ENCODE measurements at places on chromosomes 7 and 10.

- DNase-seq: no peak
Observed at GRCh38 chr10:49153971-49154370, 20.1 kb upstream of the FAM170B start.

- DNase-seq: no peak
Observed at GRCh38 chr10:126158133-126158892, 230.0 kb downstream of the ADAM12 start.

- peak; percentile 9 for DNase-seq
Observed at GRCh38 chr10:29922892-29923291, 136.5 kb downstream of the JCAD start.

DNA sequence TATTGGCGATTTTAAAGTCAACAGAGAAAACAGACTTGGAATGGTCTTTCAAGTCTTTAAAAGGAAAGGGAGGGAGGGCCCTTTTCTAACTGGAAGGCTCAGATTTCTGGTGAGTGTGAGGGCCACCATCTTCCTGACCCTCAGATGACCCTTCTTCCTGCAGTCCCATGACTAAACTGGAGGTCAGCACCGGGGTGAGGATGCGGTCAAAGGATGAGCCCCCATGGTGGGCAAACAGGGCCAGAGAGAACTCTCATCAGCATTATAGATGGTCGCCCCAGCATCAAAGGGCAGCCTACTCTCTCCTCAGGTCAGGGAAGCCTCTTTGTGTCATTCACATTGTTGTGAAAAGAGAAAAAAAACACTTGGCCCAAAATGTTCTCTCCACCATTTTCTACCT lies 219.2 kb downstream of the LRMDA start:
- DNase-seq: no peak

GRCh38 chr10:20059084-20059835 lies 243.0 kb downstream of the PLXDC2 start:
- DNase-seq: peak; percentile 81

DNA sequence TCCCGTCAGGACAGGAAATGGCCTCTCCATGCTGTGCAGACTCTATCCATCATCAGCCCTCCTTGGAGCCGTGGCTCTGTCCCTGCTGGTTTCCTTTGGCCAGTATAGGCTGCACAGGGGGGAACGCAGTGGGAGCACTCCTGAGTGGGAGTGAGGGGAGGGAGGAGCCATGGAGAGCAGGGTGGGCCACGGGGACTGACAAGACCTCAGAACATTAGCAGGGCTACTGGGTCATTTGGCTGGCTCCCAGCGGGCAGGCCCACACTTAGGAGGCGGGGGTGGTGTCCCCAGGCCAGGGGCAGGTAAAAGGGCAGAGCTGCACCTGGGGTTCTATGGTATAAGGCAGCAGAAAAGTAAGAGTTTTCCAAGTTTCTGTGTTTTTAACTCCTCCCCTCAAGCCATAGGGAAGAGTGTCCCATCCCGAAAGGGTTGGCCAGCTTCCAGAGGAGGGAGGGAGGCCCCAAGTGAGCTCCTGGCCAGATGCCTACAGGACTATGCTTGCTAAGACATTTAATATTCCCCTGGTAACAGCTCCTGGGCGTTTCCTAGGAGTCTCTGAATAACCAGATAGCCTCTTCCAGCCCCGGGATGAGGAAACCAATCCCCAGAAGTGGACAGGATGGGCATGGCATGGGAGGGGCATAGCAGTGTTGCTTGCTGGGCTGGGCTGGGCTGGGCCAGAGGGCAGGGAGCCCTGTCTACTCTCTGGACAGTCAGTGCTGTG lies 5.5 kb upstream of the OPN4 start:
- peak; percentile 95 for DNase-seq

- DNase-seq: peak; percentile 67
Observed at GRCh38 chr10:32937911-32938424, 20.1 kb downstream of the ITGB1 start.

DNA sequence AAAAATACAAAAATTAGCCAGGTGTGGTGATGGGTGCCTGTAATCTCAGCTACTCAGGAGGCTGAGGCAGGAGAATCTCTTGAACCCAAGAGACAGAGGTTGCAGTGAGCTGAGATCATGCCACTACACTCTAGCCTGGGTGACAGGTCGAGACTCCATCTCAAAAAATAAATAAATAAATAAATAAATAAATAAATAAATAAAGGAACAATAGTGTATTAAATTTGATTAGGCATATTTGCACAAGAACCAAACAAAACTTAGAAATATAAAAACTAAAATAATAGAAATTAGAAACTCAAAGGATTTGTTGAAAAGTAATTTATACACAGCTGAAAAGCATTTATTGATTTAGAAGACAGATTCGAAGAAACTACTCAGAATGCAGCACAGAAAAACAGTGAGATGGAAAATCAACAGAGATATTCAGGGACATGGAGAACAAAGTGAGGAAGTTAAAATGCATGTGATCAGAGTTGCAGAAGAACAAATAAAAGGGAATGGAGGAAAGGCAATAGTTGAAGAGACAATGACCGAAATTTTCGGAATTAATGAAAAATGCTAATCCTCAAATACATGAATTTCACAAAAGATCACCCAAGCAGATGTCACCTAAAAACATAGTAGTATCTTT lies 17.7 kb downstream of the IFIT3 start:
- no peak for DNase-seq

DNA sequence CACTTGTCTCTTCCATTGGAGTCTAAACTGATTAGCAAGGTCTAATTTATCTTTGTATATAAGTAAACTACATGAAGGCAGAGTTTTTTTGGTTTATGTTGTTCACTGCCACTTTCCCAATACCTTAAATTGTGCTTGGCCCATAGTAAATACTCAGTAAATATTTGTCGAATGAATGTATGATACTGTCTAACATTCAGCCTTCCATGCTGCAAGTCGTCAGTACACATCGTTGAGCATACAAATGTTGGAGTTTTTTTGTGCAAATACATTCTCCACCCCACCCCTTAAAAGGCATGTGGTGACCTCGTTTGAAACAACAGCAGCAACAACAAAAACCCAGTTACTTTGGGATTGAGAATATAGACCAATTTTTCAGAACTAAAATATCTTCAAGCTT lies 17.4 kb upstream of the IGF2BP3 start:
- no peak for DNase-seq

- DNase-seq: no peak
Observed at GRCh38 chr10:116926426-116926825, 77.1 kb downstream of the ENO4 start.

- DNase-seq: no peak
Observed at GRCh38 chr7:26729150-26729775, 135.1 kb downstream of the SKAP2 start.

DNA sequence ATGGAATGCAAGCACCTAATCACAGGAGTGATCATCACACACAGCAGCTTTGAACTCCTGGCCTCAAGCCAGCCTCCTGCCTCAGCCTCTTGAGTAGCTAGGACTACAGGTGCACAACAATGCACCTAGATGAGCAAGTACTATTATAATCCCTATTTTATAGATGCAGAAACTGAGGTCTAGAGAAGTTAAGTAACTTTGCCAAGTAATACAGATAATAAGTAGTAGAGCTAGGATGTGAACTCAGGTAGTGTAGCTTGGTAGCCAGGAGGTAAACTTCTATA lies 33.7 kb downstream of the DNAJC12 start:
- DNase-seq: no peak

DNA sequence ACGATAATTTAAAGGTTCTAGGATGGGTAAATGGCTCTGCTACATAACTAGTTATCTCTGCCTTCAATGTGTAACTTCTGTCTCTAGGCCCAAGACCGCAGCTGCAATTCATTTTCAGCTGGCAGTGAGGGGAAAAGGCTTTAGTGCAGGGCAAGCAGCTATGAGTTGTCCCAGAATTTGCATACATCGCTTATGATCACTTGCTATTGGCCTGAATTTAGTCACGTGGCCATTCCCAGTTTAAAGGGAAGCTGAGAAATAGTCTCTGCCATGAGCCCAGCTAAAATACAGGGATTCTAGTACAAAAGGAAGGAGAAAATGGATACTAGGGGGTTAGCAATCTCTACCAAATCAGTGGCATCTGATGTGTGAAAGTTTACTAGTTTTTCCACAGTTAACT lies 145.8 kb upstream of the IMMP2L start:
- DNase-seq: no peak

DNA sequence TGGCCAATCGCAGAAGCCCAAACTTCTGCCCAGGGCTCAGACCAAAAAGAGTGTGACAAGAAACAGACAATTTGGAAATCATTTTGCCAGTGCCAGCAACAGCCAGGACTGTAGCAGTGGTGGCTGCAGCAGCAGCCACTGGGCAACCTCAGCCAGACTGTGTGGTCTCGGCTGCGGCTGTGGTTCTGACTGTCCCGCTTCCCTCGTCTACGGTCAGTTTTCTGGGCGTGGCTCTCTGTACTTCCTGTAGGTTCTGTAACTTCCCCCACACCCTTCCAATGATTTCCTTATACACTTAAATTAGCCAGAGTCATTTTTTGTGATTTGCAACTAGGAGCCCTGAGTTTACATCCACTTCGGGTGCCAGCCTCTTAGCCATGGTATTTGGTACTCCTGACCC lies 39.9 kb downstream of the CYTH3 start:
- DNase-seq: no peak

- DNase-seq: no peak
Observed at GRCh38 chr7:139218173-139218572, 12.9 kb upstream of the UBN2 start.

GRCh38 chr10:61986382-61986781 lies 84.9 kb downstream of the ARID5B start:
- DNase-seq: no peak

GRCh38 chr10:35307297-35307696 lies 29.0 kb upstream of the CCNY start:
- DNase-seq: no peak

GRCh38 chr10:124341768-124342135 lies 77.0 kb downstream of the OAT start:
- no peak for DNase-seq

- DNase-seq: no peak
Observed at GRCh38 chr10:128013626-128014025, 106.7 kb downstream of the PTPRE start.

GRCh38 chr10:47023237-47024045 lies 112.2 kb downstream of the PTPN20 start:
- DNase-seq: no peak

DNA sequence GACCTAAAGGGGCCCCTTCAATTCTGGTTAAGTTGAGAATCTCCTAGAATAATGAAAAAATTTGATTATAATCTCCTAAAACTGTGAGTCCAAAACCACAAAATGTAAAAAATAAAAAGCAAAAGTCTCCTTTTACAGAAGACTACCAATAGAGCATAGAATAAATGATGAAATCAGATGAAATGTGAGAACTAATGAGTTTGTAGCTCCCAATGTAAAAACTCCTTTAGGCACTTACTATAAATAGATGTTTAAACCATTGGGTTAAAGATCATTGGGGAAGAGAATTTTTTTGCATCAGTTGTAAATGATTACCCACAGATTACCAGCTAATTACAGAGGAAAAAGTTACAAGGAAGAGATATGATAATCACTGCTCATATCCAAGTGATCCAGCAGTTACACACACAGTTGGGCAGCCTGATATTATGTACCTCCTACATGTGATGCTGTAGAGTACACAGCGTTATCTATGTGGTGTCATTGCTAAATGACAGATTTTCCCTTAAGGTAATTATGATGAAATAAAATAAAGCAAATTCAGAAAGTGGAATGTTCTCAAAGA lies 282.7 kb upstream of the SEMA3D start:
- DNase-seq: no peak

GRCh38 chr7:136677471-136678365 lies 190.7 kb upstream of the CHRM2 start:
- DNase-seq: no peak

DNA sequence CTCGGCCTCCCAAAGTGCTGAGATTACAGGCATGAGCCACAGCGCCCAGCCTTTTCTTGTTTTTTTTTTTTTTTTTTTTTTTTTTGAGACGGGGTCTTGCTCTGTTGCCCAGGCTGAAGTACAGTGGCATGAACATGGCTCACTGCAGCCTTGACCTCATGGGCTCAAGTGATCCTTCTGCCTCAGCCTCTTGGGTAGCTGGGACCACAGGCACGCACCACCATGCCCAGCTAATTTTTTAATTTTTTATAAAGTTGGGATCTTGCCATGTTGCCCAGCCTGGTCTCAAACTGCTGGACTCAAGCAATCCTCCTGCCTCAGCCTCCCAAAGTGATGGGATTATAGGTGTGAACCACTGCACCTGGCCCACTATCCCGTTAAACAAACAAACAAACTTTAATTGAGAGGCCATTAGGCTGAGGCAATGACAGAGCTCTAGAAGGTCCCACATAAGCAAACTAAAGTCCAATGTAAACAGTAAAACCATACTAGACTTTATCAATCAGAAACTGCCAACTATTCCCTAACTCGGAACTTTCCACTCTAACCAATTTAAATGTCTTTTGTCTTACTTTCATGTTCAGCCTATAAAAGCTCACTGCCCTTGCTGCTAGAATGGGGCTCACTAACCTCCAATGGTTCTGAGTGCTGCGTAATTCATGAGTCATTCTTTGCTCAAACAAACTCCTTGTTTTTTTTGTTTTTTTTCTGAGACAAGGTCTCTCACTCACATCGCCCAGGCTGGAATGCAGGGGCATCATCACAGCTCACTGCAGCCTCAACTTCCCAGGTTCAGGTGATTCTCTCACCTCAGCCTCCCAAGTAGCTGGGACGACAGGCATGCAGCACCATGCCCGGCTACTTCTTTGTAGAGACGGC lies 1.9 kb downstream of the DHX32 start:
- no peak for DNase-seq

GRCh38 chr7:27825891-27826290 lies 85.9 kb downstream of the TAX1BP1 start:
- DNase-seq: no peak

- peak; percentile 40 for DNase-seq
Observed at GRCh38 chr10:49512121-49512809, 26.7 kb downstream of the ERCC6 start.

DNA sequence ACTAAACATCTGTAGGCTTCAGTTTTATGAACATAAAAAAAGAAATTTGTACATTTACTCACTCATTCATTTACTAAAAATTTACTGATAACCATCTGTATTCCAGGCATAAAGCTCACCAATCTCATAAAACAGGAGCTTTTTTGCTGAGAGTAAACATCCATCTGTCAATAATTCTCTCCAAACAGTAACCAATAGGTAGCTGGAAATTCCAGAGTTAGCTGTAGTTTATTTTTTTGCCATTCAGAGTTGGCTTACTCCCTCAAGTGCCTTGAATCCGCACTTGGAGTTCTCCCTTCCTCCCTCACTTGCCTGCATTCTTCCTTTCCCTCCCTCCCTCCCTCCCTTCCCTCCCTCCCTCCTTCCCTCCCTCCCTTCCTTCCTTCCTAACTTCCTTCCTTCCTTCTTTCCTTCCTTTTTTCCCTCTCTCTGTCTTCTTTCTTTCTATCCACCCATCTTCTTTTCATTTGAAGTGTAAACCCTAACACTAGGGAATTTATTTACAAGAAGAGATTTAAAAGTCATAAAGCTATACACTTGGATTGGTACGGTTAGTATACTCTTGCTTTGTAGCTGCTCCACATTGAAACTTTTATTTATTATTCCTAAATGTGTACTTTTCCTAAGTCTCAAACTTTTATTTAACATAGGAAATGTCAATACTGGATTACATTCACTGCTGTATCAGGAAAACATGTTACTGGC lies 44.6 kb upstream of the BICC1 start:
- no peak for DNase-seq

Data from tongue (tissue), 3 donors.